ENCODE measurements at places on chromosomes 13 and 19. TPM values are rescaled to one million over a fixed set of nuclear protein-coding genes. Genes with fewer than 3 reads are reported as not detected.

Gene CCDC159
- polyA plus RNA-seq, result 25.2 TPM

Gene ZNF208
- 0.06 TPM for polyA plus RNA-seq

- no peak overlapping the region for H3K27ac ChIP-seq
- H3K36me3 ChIP-seq, result peaks cover 25% of the 10 kb centered on the region
- no peak for DNase-seq
- H3K4me1 ChIP-seq, result no peaks in the 10 kb centered on the region
- no peaks in the 10 kb centered on the region for H3K27me3 ChIP-seq
- H3K4me3 ChIP-seq, result no peak overlapping the region
Observed at GRCh38 chr19:10712045-10712444, 5.8 kb upstream of the DNM2 start.

Gene MUC16
- polyA plus RNA-seq, result not detected

- H3K4me3 ChIP-seq, result no peak overlapping the region
- DNase-seq, result no peak
- peaks cover 57% of the 10 kb centered on the region for H3K4me1 ChIP-seq
- H3K27ac ChIP-seq, result peak overlapping the region; percentile 52
- H3K36me3 ChIP-seq, result no peaks in the 10 kb centered on the region
Observed at GRCh38 chr19:44745341-44745831, 3.1 kb upstream of the BCL3 start.

DNA sequence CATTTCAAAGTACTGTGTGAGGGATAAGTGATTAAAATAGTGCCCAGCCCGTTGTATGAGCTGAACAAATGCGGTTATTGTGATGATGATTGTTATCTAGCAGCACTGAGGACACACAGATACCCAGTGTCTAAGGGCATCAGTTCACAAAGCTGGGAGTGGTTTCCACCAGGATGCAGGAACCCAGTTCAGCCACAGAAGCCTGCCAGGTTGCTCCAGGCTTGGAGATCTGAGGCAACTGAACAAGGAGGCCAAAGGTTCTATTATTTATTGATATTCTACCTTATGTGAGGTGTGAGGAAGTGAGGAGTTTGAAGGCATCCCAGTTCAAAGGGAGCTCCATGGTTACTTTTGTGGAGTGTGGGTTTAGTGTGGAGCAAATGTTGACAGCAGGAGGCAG, 13.2 kb downstream of the DIAPH3 start:
- no peak overlapping the region for H3K27ac ChIP-seq
- no peak for DNase-seq

DNA sequence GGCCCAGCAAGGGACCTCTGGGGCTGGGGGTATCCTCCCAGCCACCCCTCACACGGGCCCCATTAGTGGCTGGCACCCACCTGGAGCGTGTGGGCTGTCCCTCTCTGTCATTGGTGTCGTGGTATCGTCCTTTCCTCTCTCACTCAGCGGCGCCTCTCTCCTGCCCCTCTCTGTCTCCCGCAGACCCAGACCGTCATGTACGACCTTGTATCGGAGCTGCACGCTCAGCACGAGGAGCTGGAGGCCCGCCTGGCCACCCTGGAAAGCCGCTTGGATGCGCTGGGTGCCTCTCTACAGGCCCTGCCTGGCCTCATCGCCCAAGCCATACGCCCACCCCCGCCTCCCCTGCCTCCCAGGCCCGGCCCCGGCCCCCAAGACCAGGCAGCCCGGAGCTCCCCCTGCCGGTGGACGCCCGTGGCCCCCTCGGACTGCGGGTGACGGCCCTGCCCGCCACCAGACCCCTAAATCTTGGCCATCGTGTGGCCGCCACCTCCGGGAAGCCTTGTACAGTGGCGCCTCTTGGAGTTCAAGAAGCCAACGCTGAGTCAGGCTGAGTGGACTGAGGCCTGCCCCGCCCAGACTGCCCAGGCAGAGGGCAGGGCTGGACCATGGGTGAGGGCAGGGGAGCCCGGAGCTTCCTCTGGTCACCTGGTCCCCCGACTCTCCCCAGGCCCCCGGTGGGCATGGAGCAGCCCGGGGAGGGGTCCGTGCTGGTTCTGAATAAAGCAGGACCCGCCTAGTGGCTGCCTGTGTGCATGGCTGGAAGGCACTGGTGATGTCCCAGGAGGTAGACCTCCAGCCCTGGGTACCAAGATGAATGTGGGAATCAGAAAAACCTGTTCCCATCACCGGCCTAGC, 9.8 kb upstream of the ARRDC2 start:
- no peak overlapping the region for H3K27ac ChIP-seq
- DNase-seq, result peak; percentile 57
- H3K27me3 ChIP-seq, result no peaks in the 10 kb centered on the region
- no peak overlapping the region for H3K4me3 ChIP-seq

DNA sequence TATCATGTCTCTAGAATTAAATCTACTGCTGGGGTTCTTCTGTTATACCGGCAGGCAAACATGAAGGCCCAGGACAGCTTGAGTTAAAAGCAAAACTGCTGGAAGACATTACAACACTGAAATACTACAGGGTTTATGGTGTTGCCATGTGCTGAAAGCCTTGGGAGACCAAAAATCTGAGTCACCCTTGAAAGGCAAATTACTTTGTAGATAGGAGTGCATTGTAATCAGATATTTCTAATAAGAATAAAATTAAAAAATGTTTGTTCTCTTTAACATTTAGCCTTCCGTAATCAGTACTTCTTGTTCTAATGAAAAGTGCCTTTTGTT, 181.3 kb downstream of the PCDH9 start:
- no peaks in the 10 kb centered on the region for H3K4me1 ChIP-seq
- no peaks in the 10 kb centered on the region for H3K36me3 ChIP-seq
- no peak overlapping the region for H3K27ac ChIP-seq
- DNase-seq, result no peak
- no peaks in the 10 kb centered on the region for H3K27me3 ChIP-seq

- H3K4me3 ChIP-seq, result no peak overlapping the region
- H3K4me1 ChIP-seq, result no peaks in the 10 kb centered on the region
- no peak for DNase-seq
- no peaks in the 10 kb centered on the region for H3K27me3 ChIP-seq
- H3K36me3 ChIP-seq, result no peaks in the 10 kb centered on the region
Observed at GRCh38 chr13:104057861-104058260, 991.6 kb upstream of the SLC10A2 start.
